Activated T-cell treated with anti-CD3 and anti-CD28 coated beads for 24 hours (primary cell): ENCODE measurements at places on chromosomes 6 and 20.

DNA sequence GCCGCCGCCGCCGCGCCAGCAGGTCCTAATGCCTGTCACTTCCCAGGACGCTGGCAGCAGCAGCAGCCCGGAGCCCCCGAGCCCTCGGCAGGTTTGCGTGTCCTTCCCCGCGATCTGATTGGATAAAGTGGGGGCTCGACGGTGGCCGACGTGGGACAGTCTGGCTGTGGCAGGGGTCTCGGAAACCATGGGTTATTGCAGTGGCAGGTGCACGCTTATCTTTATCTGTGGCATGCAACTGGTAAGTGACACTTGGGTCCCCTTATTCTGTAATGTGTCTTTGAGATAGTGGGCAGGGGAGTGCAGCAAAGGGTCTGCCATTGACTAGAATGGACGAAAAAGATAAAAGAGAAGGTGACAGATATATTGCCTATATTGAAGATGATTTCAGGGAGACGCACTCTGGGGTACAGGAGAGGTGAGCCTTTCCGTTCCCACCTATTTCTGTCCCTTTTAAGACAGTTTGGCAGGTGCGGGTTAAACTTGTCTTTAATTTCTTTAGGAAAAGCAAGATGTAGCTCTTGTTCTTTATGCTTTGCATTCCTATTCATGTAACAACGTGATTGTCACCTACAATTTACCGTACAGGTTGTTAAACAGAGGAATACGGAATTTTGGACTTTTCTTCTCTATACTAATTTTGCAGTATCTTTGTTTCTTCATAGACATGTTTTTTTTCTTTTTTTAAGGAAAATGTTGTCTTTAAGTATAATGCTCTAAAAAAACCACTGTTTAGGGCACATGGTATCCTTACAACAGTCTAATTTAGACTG lies 535 bp downstream of the NKAIN2 start:
- DNase-seq, result no peak

GRCh38 chr20:12605751-12606150 lies 403.0 kb upstream of the SPTLC3 start:
- DNase-seq, result no peak

DNA sequence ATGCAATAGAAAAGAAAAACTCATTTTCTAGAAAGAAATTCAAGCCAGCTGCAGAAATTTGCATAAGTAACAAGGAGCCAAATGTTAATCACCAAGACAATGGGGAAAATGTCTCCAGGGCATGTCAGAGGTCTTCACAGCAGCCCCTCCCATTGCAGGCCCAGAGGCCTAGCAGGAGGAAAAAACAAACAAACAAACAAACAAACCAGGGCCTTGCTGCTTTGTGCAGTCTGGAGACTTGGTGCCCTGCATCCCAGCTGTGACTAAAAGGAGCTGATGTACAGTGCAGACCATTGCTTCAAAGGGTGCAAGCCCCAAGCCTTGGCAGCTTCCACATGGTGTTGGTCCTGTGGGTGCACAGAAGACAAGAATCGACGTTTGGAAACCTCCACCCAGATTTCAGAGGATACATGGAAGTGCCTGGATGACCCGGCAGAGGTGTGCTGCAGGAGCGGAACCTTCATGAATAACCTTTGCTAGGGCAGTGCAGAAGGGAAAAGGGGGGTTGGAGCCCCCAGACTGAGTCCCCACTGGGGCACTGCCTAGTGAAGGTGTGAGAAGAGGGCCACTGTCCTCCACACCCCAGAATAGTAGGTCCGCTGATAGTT lies 110.9 kb upstream of the AKAP12 start:
- no peak for DNase-seq

DNA sequence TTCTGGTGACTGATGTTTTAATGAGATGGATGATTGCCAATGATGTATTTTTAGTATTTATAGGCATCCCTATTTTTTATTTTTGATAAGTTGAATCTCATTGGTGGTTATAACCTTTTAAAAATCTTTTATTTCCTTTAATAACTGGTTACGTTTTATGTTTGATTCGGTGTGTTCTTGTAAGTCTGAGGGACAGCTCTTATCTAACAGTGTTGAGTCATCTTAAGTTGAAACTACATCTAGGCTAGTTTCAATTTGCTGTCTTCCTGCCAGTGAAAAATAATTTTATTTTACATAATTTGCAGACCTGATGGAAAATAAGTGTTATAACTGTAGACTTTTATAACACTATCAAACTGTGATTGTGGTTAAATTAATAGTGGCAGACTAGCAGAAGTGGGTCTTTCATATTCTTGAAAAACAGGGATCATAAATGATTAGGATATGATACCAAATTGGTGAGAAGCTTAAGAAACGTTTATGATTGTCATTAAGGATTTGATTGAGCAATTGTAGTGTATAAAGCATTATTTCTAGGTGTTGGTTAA lies 4.6 kb downstream of the AFDN start:
- DNase-seq, result no peak

GRCh38 chr20:48236000-48236970 lies 451.0 kb upstream of the SULF2 start:
- DNase-seq, result no peak

DNA sequence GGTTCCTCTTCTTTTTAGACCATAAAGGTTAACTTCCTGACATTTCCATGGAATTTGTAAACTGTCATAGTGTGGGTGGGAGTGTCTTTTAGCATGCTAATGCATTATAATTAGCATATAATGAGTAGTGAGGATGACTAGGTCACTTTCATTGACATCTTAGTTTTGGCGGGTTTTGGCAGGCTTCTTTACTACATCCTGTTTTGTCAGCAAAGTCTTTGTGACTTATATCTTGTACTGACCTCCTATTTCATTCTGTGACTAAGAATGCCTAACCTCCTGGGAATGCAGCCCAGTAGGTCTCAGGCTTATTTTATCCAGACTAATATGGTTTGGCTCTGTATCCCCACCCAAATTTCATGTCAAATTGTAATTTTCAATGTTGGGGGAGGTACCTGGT lies 149.6 kb upstream of the SYNCRIP start:
- DNase-seq, result no peak
